Lung (tissue), 17 donors: ENCODE measurements at places on chromosomes 16 and 17.

DNA sequence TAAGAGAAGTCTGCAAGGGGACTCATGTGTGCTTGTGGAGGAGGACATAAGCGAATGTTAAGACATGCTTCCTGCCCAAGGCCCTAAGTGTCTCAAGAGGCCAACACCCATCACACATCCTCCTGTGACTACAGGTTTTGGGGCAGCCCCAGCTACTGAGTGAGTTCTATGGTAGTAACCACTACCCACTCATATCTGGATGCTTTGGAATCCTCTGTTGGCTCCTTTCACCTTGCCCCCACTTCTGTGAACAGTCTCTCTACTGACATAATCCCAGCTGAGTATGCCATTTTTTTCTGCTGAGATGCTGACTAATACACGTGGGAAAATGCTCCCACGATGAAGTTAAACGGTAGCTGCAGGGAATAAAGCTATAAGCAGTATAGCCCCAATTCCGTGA is 153.5 kb downstream of the VPS53 start:
- no peaks in the 10 kb centered on the region for H3K4me1 ChIP-seq
- DNase-seq, result no peak
- no peak overlapping the region for H3K4me3 ChIP-seq
- peaks cover 14% of the 10 kb centered on the region for H3K36me3 ChIP-seq
- H3K27ac ChIP-seq, result peak overlapping the region; percentile 5
- no peaks in the 10 kb centered on the region for H3K27me3 ChIP-seq

- H3K4me1 ChIP-seq, result no peaks in the 10 kb centered on the region
- no peaks in the 10 kb centered on the region for H3K36me3 ChIP-seq
- H3K27me3 ChIP-seq, result no peaks in the 10 kb centered on the region
- no peak for DNase-seq
- H3K27ac ChIP-seq, result no peak overlapping the region
Observed at GRCh38 chr16:49189286-49189685, 92.4 kb downstream of the CBLN1 start.

GRCh38 chr17:82301300-82301915 is 16.0 kb downstream of the CD7 start:
- H3K27me3 ChIP-seq, result no peaks in the 10 kb centered on the region
- peaks cover 32% of the 10 kb centered on the region for H3K4me1 ChIP-seq
- DNase-seq, result no peak
- H3K36me3 ChIP-seq, result no peaks in the 10 kb centered on the region
- H3K27ac ChIP-seq, result no peak overlapping the region
- no peak overlapping the region for H3K4me3 ChIP-seq

- no peaks in the 10 kb centered on the region for H3K27me3 ChIP-seq
- no peaks in the 10 kb centered on the region for H3K36me3 ChIP-seq
- H3K4me3 ChIP-seq, result no peak overlapping the region
- H3K4me1 ChIP-seq, result no peaks in the 10 kb centered on the region
- DNase-seq, result no peak
- no peak overlapping the region for H3K27ac ChIP-seq
Observed at GRCh38 chr17:61444075-61444474, 8.1 kb upstream of the TBX4 start.

- no peaks in the 10 kb centered on the region for H3K27me3 ChIP-seq
- peak; percentile 82 for DNase-seq
- peaks cover 11% of the 10 kb centered on the region for H3K36me3 ChIP-seq
- H3K4me3 ChIP-seq, result no peak overlapping the region
Observed at GRCh38 chr17:29124135-29124924, 55.9 kb downstream of the MYO18A start.

DNA sequence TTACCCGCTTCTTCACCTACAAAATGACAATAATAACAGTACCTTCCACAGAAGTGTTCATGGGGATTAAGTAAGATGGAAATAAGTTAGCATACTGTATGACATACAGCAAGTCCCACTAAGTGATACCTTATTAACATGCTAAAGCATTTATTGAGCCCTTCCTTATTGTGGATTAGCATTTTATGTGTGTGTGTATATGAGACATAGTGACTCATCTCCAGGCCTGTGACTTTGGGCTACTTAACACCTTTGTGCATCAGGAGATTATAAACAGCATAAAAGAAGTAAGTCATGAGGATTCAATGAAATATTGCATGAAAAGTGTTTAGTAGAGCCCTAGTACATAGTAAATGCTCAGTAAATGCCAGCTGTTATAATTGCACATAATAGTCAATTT is 52.9 kb downstream of the CA10 start:
- no peaks in the 10 kb centered on the region for H3K4me1 ChIP-seq
- no peak overlapping the region for H3K4me3 ChIP-seq
- H3K36me3 ChIP-seq, result no peaks in the 10 kb centered on the region

- H3K36me3 ChIP-seq, result no peaks in the 10 kb centered on the region
- no peak overlapping the region for H3K27ac ChIP-seq
- H3K4me3 ChIP-seq, result no peak overlapping the region
- H3K27me3 ChIP-seq, result no peaks in the 10 kb centered on the region
Observed at GRCh38 chr16:15464401-15465186, 30.2 kb downstream of the BMERB1 start.

DNA sequence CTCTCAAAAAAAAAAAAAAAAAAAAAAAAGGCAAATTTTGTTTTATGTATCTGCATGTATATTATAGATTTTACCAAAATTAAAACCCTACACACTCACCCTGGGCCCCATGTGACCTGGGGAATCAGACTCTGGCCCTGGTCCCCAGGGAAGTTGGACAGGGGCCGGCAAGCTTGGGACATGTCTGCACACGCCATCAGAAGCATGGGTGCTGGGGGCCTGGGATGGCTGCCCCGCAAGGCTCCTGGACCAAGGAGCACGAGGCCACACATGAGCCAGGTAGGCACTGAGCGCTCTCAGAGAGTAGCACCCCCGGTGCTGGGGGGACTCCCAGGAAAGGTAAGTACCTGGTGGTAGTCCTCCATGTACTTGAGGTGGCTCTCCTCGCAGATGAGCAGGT is 39.6 kb downstream of the PPL start:
- H3K27me3 ChIP-seq, result no peaks in the 10 kb centered on the region
- H3K36me3 ChIP-seq, result no peaks in the 10 kb centered on the region
- H3K27ac ChIP-seq, result no peak overlapping the region
- DNase-seq, result no peak

- DNase-seq, result no peak
- no peak overlapping the region for H3K27ac ChIP-seq
- H3K4me3 ChIP-seq, result no peak overlapping the region
- H3K4me1 ChIP-seq, result no peaks in the 10 kb centered on the region
- H3K36me3 ChIP-seq, result no peaks in the 10 kb centered on the region
- no peaks in the 10 kb centered on the region for H3K27me3 ChIP-seq
Observed at GRCh38 chr16:51523400-51523799, 372.3 kb upstream of the SALL1 start.

DNA sequence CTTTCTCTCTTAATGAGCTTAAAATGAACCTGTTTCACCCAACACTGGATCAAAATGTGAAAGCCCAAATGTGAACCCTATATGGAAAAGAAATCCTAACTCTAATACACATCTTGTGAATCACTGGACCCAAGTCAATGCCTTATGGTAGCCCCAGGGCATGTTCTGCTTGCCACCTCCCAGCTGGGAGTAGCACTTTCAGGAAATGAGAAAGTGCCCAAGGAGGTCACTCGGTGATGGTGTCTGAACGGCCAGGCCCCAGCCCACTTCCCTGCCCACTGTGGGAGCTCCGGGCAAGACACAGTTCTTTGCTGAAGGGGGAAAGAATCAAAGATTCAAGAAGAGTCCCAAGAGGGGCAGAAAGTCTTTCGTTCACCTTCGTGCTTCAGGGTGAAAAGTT is 46.1 kb downstream of the GTF3C1 start:
- no peaks in the 10 kb centered on the region for H3K27me3 ChIP-seq
- DNase-seq, result no peak
- peaks cover 79% of the 10 kb centered on the region for H3K36me3 ChIP-seq

DNA sequence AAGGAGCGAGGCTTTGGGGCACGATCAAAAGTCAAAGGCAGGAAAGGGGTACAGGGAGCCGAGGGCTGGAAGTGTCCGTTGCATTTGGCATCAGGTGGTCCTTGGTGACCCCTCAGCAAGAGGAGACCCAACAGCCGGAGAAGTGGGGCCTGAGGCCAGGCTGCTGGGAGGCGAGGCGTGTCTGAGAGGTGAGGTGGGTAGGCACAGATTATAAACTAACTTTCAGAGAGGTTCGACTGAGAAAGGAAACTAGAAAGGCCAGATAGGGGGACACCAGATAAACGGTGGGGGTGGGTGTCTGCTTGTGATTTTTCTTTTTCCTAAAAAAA is 3.6 kb downstream of the PECAM1 start:
- peaks cover 5% of the 10 kb centered on the region for H3K4me1 ChIP-seq
- H3K4me3 ChIP-seq, result peak overlapping the region; percentile 0
- H3K36me3 ChIP-seq, result no peaks in the 10 kb centered on the region
- DNase-seq, result no peak
- H3K27ac ChIP-seq, result peak overlapping the region; percentile 52

DNA sequence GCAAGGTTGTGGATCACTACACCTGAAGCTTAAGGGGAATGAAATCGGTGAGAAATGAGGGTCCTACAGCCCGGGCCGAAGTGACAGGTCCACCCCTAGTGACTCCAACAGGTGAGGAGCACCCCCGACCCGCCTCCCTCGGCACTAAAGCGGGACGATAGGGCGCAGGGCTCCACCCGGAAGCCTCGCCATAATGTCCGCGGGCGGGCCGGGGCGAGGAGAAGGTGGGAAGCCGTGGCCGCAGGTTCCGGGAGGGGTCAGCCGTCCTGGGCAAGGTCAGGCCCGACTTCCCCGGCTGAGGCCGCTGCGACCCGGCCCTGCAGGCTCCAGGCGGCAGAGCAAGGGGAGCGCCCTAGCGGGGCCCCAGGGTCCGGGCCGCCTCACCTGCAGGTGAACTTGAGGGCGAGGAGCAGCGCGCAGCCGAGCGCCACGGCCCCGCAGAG is 543 bp downstream of the TXNDC11 start:
- peak overlapping the region; percentile 96 for H3K27ac ChIP-seq
- no peaks in the 10 kb centered on the region for H3K27me3 ChIP-seq
- DNase-seq, result no peak
- peaks cover 1% of the 10 kb centered on the region for H3K36me3 ChIP-seq

- H3K27me3 ChIP-seq, result no peaks in the 10 kb centered on the region
- no peak overlapping the region for H3K27ac ChIP-seq
- H3K4me3 ChIP-seq, result no peak overlapping the region
- no peak for DNase-seq
- H3K4me1 ChIP-seq, result no peaks in the 10 kb centered on the region
Observed at GRCh38 chr17:74637926-74638325, 14.4 kb upstream of the CD300E start.

DNA sequence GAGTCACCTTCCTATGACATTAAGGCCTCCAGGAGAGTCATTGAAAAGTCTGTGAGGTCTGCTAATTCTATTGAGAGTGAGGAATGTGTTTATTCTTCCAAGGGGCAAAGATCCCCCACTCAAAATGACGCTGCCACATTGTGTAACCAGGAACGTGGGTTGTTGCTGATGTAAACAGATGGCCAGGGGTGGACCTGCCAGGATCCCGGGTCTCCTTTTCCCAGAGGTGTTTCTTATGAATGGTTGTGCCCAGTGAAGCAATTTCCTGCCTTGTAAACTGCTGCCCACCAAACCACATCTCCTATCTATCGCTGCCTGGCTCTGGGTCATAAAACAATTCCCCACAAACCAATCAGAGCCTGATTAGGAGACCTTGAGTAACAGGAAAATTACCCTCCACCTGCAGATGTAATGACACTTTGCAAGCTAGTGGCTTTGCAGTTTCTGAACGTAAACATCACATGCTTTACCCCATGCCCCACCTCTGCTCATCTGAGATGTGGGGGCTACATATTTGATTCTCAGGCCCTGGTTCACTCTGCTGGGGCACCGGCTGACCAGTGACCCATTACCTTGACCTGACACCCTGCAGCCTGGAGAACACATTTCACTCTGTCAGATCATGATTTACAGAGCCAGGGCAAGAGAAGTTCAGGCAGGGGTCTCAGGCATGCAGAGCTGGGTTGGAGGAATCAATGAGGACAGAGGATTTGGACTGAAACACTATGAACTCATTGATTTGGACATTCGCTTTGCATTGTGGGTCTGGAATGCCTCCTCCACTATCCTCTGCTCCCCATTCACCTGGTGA is 33.1 kb upstream of the DDX52 start:
- H3K36me3 ChIP-seq, result no peaks in the 10 kb centered on the region
- H3K4me1 ChIP-seq, result no peaks in the 10 kb centered on the region
- no peak overlapping the region for H3K27ac ChIP-seq
- no peak for DNase-seq
- H3K27me3 ChIP-seq, result no peaks in the 10 kb centered on the region
- H3K4me3 ChIP-seq, result no peak overlapping the region

GRCh38 chr17:3989041-3989886 is 25.0 kb upstream of the ATP2A3 start:
- no peaks in the 10 kb centered on the region for H3K27me3 ChIP-seq
- DNase-seq, result no peak
- H3K27ac ChIP-seq, result no peak overlapping the region
- no peaks in the 10 kb centered on the region for H3K36me3 ChIP-seq
- no peaks in the 10 kb centered on the region for H3K4me1 ChIP-seq
